Stimulated activated CD8-positive, alpha-beta memory T cell treated with anti-CD3 and anti-CD28 coated beads, Interleukin-7, amount 100 ng/mL, for 24 hours (primary cell): ENCODE measurements at places on chromosomes 11 and 22.

DNA sequence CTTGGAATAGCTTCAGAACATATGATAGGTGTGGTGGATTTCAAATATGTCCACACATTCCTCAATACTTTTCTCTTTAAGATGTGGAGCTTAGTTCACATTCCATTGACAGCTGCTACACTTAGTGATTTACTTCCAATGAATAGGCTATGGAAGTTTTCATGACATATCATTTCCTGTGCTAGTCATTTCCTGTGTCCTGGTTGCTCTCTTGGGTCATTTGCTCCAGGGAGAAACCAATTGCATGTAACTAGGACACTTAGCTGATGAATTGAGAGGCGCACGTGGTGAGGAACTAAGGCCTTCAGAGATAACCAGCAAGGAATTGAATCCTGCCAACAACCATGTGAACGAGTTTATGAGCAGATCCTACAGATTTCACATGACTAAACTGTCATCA lies 120.9 kb downstream of the SLC17A6 start:
- no peak for DNase-seq

DNA sequence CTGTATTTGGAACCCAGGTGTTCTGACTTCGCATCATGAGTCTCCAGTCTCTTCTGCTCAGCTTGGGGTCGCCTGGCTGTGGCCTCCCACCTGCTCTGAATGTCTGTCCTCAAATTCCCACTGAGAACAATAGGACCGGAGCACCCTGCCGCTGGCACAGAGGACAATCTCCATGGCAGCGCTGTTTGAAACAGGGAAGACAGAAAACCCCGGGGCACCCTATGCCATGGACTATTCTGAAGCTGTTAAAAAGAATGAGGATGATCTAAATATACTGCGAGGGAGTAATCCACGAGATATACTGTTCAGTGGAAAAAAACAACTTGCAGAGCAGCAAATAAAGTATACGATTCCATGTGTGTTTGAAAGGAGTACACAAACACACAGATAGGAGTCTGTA lies 415.6 kb upstream of the NARS2 start:
- no peak for DNase-seq

DNA sequence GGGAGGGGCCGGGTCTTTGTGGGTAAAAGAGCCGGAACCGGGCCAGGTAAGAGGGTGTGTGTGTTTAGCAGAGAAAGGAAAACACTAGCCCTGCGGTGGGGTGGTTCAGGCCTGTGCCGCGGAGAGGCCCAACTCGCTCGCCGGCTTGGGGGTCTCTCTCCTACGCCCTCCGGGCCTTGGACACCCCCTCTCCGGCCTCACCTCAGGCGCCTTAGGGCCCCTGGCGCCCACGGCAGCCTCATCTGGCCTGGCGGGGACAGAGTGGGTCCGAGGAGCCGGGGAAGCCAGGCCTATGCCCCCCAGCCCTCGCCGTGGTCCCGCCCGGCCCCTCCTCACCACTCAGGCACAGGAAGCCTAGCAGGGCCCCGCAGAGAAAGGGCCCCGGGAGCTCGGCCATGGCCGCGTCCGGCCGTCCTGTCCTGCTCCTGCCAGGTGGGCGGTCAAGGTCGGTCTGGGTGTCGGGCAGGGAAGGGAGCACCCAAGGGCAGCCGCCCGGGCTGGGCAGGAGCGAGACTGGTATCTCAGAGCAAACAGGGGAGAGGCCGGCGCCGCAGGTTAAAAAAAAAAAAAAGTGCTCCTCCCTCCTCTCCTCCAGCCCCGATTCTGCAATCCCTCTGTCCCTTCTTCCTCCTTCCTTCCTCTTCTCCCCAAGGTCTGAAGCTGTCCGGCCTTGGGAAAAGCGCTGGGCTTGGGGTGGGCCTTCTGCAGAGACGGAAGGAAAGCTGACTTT lies at the start of gene VSIG2:
VSIG2 (minus strand) TSS at position 515 of the 730 bp plus-strand sequence; CDS start at position 397, 118 bp downstream.
- no peak for DNase-seq

GRCh38 chr11:44601471-44602370 lies 36.3 kb downstream of the CD82 start:
- DNase-seq: no peak

DNA sequence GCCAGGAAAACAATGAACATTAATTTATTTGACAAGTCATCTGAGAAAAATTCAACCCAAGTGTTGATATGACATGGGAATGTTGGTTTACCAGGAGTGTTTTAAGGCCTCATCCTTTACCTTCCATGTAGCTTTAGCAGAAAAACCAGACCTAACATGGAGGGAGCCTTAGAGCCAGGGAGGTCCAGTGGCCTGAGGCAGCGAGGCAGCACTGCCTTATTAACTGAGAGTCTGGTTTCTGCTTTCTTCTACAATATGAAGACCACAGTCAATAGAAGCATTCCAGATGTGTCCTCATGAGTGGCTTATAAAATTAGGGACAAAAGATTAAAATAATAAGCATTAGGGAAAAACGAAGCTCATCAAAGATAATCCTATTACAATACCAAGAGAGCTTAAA lies 61.5 kb downstream of the DKK3 start:
- DNase-seq: no peak

- DNase-seq: no peak
These were observed 55.0 kb downstream of the FZD4 start for GRCh38 chr11:86900162-86900561.

DNA sequence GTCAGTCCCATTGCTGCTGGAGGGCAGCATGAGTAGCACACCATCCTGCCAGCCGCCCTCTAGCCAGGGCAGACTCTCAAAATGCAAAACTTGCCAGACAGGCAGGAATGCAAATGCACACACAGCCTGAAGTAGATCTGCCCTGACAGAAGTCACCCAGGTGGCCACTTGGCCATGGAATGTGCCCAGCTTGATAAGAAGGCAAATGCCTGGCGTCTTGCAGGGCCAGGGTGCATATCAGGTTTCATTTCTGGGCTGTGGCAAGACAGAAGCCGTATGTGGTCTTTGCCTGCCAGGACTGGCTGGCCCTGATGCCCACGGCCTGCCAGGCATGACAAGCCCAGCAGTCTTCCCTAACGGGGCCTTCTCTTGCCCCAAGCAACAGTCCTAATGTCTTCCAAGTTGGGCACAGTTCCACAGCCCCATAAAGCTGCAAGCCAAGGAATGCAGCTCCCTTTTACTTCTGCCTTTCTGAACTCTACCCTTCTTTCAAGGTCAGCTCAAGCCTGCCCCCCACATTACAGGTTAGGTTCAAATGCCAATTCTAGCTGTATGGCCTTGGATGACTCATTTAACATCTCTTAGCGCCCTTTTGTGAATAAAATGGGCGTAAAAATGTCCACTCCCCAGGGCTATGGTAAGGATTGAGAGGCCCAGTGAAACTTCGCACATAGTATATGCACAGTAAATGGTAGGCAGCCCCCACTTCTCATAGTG lies 29.7 kb downstream of the POU2AF3 start:
- no peak for DNase-seq

GRCh38 chr11:74673693-74674360 lies 57.4 kb downstream of the CHRDL2 start:
- DNase-seq: no peak

DNA sequence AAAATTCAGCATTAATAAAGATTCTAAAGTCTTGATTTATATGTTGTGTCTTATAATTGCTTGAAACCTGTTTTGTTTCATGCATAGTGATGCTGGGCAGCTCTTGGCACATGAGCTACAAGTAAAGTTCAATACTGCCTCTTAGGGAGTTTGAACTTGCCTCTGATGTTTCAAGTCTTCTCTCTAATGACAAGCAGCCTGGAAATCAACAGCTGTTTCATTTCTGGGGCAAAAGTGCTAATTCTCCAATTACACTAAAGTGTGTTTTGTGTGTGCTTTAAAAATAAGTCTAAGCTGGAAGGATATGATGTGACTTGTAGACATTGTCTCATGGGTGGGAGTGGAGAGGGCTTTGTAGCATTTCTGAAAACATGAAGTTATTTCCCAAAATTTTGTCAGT lies 23.7 kb upstream of the SESN3 start:
- DNase-seq: no peak

GRCh38 chr11:66014804-66015453 lies 3.1 kb downstream of the CST6 start:
- DNase-seq: no peak

GRCh38 chr11:13672576-13673210 lies 4.2 kb downstream of the FAR1 start:
- DNase-seq: no peak

GRCh38 chr11:61254403-61255025 lies 13.5 kb downstream of the PGA5 start:
- DNase-seq: peak; percentile 34

- no peak for DNase-seq
These were observed 11.2 kb downstream of the GRIK4 start for GRCh38 chr11:120522736-120523135.

GRCh38 chr22:32855045-32855756 lies 53.7 kb downstream of the TIMP3 start:
- no peak for DNase-seq
